CMK (cell line): ENCODE measurements at places on chromosomes 13 and 19.

GRCh38 chr13:43516401-43516833 lies 270.4 kb downstream of the ENOX1 start:
- no peak for DNase-seq

GRCh38 chr13:100789481-100789880 lies 114.9 kb upstream of the TMTC4 start:
- DNase-seq: no peak

- DNase-seq: no peak
These were observed 121.5 kb upstream of the SLC10A2 start for GRCh38 chr13:103187721-103188156.

DNA sequence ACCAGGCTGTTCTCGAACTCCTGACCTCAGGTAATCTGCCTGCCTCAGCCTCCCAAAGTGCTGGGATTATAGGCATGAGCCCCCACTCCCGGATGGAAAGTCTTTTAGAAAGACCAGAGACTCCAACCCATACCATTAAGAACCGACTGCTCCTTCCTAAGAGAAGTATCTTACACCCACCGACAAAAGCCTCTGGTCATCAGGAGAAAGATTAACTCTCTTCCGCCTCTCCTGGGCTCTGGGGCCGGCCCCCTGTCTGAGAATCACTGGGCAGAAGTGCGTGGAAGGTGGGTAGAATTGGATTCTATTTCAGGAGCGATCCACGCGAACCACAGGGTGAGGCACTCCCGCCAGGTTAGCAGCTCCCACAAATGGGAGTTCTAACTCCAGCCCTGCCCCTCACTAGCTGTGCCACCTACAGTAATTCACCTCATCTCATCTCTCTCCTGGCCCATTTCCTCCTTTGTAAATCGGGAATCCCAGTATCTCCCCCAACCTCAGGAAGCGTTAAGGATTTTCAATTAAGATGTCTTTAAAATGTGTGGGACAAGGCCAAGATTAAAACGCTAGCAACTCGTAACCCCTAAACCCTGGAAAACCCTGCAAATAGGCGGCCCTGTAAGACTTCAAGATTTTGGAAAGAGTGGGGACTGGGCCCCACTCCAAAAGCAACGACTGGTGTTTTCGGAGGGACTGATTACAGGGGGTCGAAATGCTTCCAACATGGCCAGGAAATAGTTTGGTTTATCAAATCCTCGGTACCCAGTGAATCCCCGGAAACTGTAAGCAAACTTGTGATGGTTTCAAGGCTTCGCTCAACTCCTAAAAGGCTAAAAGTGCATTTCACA lies 1.3 kb downstream of the HNRNPL start:
- DNase-seq: no peak

- DNase-seq: no peak
These were observed 196.1 kb upstream of the RXFP2 start for GRCh38 chr13:31543190-31543589.

- no peak for DNase-seq
These were observed 181.5 kb downstream of the DNAJC3 start for GRCh38 chr13:95858286-95859075.

GRCh38 chr13:88288326-88288725 lies 617.2 kb downstream of the SLITRK5 start:
- DNase-seq: no peak
